ENCODE measurements at places on chromosomes 7 and 10.

- no peak for DNase-seq
Observed at GRCh38 chr7:105643384-105643783, 62.1 kb upstream of the EFCAB10 start.

DNA sequence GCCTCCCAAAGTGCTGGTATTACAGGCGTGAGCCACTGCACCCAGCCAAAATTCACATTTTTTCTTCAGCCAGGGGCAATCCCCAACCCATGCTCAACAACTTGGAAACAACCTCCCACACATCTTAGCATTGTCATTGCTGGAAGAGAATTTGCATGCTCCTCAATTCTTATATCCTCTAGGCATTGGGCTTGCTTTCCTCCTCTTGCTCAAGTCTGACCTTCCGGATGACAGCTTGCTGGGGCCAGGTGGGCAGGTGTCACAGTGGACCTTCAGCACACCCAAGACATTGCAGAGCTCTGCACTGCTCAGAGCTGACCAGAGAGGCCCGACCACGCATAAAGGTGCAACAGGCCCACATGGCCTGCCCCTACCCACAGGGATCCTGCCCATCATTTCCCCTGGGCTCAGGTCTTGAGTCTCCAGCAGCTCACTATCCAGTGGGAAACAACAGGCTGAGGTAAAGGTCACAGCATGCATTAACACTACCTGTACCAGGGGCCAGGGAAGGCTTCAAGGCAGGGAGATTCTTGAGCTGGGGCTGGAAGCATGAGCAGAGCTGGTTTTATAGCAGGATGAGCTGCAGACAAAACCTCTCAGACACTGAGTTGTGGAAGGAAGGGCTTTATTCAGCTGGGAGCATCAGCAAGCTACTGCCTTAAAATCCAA is 6.8 kb upstream of the GPR15LG start:
- DNase-seq = no peak

DNA sequence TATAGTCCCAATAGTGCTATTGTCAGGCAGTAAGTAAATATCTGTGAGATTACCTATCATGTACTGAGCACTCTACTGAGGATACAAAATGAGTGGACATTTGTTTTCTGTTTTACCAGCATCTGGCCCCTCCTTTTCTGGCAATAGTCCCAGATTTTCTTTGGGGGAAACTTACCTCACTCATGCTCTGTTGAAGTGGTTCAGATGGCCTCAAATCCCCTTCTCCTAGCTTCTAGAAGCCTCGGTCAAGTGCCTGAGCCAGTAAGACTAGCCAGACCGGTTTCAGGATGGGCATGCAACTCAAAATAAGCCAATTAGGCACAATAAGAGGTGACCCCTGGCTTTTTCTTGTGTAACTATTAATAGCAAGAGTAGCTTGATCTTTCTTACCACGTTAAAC is 19.7 kb downstream of the TRDMT1 start:
- no peak for DNase-seq

DNA sequence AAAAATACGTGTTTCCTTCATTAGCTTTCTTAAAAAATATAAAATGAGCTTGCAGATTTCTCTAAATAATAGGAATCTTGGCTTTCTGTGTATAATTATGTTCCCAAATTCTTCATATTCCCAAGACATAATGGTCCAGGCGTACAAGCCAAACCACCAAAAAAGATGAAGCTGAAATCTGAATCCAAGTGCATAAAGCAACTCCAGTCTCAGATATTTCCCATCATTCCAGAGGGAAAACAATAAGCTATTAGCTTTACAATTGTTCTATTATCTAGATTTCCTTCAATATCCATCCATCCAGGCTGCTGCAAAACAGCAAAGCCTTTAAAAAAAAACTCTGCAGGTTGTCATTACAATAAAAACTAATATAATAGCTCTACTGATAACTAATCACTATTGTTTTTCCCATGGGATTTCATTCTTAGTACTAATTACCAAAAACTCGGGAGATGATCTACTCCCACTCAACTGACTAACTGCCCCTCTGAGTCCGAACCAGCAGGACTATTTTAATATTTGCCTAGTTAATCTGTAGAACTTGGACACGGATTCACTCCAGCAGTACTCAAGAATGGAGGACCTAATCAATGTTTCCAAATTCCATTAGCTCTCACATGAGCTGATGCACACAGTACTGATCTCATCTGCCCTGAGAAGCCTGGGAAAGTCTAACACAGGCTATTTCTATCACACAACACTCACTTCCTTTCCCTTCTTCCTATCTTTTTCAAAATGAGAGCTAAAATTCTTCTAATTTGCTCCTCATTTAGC is 108.9 kb upstream of the ASAH2 start:
- DNase-seq = no peak

DNA sequence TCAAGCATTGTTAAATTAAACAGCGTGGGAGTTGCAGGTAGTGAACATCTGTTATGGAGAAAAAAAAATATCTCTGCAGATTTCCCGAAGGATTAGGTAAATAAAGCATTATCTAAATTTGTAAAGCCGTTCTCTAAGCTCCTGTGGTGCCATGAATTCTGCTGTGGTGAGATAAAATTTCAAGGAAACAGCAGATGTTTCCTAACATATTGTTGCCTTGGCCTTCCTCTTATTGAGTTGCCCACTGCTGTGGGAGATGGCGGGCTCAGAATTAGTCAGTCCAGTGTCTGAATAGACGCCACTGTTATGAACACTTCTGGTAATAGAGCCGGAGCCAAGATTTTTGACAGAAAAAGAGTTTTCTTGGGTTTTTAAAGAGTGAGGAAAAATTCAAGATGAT is 82.6 kb upstream of the ELMO1 start:
- no peak for DNase-seq

- no peak for DNase-seq
Observed at GRCh38 chr10:62736168-62736546, 68.4 kb upstream of the ADO start.

- DNase-seq = peak; percentile 86
Observed at GRCh38 chr7:4845740-4846142, 16.1 kb downstream of the PAPOLB start.

- DNase-seq = no peak
Observed at GRCh38 chr10:99403674-99404073, 26.8 kb downstream of the GOT1 start.

DNA sequence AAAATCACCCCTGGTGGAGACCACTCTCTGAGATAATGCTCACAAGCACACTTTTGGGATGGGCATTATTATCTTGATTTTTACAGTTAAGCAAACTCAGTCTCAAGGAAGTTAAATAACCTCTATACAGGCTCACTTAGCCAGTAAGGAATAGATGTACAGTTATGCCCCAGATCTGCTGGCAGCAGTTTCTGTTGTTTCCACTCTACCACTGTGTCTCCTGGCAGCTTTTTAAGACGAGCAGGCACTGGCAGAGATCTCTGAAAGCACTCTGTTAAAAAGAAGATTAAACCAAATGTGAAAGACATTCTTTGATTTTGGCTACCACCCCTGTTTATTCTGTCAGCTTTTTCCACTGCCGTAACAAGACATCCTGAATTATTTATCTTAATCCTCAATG is 73.2 kb downstream of the SRI start:
- DNase-seq = no peak

DNA sequence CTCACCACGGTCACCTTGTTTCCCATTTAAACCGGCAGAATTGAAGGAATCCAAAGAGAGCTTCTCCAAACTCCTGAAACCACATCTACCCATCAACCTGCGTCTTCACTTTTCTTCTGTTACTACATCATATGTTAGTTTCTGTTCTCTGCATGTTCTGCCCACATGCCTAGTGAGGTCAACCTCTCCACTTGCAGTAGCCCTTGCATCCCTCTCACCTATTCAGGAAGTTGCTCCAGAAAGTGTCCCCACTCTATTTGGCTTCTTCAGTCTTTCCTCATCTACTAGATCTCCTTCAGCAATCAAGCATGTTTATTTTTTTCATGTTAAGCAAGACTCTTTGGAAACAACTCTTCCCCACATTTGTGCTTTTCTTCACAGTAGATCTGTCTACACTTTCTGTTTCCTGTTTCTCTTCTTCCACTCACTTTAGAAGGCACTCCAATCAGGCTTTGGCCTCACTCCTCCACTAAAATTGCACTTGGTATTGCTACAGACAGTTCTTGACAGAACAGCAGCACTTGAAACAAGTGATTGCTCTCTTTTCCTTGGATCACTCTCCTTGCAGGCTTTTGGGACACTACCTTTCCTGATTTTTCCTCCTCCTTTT is 7.5 kb downstream of the SAMD9L start:
- DNase-seq = no peak

GRCh38 chr10:112182784-112183328 is 709 bp downstream of the GPAM start:
- no peak for DNase-seq

GRCh38 chr10:33939892-33940291 is 605.4 kb upstream of the NRP1 start:
- DNase-seq = no peak

DNA sequence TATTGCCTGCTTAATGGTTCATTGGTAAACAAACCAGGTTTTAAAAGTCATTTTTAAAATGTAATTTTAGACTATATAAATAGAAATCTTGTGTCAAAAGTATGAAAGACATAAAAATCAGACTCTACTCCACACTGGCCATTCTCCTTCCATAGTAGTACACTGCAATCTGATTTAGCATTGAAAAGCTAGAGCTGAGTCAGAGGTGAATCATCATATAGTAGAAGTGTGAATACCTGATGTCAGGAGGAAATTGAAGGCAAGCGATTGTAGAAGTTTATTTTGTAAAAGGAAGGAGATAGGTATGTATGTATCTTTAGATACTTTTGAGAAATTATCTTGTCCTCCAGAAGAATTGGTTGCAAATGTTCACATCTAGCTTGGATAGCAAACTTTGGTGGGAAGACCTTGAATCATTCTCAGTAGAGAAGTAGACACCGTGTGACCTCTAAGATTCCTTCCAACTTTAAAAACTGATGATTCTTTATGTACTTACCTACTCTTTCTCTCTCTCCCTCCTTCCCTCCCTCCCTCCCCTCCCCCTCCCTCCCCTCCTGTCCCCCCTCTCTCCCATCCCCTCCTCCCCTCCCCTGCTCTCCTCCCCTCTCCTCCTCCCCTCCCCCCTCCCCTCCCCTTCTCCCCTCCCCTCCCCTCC is 88.1 kb downstream of the BTAF1 start:
- DNase-seq = no peak

- DNase-seq = no peak
Observed at GRCh38 chr7:98922392-98923187, 44.3 kb downstream of the TRRAP start.

DNA sequence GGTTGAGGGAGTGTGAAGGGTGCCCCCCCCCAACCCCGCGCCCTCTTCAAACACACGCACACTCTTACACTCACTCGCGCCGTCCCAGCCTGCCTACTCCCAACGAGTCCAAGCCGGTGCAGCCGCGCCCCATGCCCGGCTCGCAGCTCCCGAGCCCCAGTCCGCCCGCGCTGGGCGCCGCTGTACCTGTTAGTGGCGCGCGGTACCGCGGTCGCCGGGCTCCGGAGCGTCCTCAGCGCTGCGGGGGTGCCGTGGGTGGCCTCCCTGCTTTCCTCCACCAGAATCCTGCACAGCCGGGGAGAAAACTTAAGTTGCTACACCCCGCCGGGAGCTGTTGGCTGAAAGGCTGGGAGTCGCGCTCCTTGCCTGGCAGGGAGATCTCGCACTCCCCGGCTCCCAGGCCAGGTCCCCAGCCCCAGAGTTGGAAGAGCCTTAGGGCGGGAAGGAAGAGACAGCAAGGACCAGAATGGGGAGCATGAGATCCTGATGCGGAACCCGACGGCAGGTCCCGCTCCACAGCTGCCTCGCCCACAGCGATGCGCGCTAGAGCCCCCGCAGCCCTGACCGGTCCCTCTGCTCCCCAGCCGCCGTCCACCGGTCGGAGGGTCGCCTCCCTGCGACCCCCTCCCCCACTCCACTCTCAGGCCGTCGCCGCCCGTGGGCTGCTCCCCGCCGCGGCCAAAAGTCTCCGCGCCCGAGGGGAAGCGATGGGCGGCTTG is 863 bp downstream of the ST8SIA6 start:
- DNase-seq = peak; percentile 81

GRCh38 chr10:13399236-13399635 is 51.1 kb upstream of the SEPHS1 start:
- no peak for DNase-seq

DNA sequence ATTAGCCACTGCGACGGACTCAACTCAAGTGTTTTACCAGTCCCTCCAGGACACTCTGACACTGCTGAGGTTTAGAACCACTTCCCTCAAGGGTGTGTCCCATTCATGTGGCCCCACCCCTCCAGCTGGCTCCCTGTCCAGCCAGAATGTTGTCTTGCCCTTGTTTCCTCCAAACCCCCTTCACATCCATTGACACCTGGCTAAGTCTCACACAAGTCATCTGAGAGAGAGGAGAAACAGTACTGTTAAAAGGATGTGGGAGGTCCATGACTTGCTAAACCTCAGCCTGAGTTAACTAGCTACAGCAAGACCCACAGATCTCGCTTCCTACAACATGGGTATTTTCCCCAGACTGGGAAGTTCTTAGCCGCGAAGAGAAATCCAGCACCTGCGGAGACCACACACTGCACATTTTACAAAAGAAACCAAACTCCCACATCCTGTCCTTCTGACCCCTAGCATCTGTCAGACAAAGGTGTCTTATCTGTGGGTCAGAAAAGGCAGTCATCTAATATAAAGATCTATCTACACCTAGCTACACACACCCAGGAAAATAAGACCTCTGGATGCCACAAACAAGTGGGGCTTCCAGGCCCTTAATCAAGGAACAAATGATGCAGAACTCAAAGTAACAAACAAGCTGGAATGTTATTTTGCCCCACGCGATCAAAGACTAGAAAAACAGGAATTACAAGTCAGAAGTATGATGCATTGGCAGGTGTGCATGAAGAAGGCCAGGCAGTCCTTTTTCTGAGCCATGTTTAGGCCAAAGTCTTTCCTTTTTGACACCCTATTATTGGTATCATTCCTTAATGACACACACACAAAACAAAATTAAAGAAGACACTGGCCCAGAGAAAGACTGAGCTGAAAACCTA is 13.9 kb downstream of the OSBPL3 start:
- no peak for DNase-seq

GRCh38 chr7:88111954-88112471 is 107.8 kb downstream of the SRI start:
- DNase-seq = no peak

GRCh38 chr10:71712572-71713134 is 6.9 kb downstream of the C10orf105 start:
- no peak for DNase-seq

- no peak for DNase-seq
Observed at GRCh38 chr7:50481867-50482266, 31.7 kb upstream of the FIGNL1 start.

DNA sequence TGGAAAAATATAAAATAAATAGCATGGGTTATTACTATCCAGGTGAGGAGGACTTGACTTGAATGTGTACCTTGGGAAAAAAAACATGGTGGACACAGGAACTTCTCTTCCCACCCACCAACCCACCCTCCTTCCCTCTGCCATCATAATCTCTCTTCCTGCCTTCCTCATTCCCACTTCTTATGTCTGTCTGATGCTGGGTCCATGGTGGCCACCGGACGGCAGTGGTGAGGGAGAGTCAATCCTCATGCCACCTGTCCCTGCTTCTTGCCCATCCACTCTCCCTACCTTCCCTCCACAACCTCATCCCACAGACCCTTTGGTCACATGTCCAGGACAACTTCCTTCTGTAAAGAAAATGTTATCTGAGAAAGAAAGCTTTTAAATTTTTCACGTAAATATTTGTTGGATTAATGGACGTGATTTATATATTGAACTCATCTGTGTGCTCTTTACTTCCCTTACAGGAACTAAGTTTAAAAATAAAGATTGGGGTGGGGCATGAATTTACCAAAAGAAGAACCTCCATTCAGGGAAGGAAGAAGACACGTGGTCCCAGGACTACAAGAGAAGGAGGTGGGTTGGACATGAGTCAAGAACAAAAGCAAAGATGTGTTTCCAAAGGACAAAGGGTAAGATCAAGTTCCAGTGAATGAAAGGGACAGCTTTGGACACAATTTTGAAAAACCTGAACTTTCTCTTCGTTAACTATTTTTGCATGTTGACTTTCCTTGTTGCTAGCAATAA is 104.5 kb downstream of the PIP4K2A start:
- DNase-seq = no peak

All from posterior cingulate gyrus (tissue), 11 donors.